Right atrium auricular region (tissue), 2 donors: ENCODE measurements at places on chromosomes 11 and 22. TPM values are rescaled to one million over a fixed set of nuclear protein-coding genes. Genes with fewer than 3 reads are reported as not detected.

DNA sequence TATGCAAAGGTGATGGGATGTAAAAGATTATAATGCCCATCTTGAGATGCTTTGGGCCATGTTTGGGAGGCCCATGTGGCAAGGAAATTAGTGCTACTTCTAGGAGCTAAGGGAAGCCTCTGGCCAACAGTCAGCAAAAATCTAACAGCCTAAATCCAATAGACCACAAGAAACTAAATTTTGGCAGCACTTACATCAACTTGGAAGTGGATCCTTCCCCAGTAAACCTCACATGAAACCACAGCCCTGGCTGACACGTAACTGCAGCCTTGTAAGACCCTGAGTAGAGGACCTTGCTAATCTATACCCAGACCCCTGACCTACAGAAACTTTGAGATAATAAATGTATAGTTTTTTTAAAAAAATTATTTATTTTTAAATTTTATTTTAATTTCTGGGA lies 13.1 kb upstream of the GRK3 start:
- no peak for DNase-seq

- DNase-seq = no peak
Measured at GRCh38 chr22:33209930-33210784, 152.0 kb upstream of the SYN3 start.

MISFA gene
- total RNA-seq = 8.3 TPM

DNA sequence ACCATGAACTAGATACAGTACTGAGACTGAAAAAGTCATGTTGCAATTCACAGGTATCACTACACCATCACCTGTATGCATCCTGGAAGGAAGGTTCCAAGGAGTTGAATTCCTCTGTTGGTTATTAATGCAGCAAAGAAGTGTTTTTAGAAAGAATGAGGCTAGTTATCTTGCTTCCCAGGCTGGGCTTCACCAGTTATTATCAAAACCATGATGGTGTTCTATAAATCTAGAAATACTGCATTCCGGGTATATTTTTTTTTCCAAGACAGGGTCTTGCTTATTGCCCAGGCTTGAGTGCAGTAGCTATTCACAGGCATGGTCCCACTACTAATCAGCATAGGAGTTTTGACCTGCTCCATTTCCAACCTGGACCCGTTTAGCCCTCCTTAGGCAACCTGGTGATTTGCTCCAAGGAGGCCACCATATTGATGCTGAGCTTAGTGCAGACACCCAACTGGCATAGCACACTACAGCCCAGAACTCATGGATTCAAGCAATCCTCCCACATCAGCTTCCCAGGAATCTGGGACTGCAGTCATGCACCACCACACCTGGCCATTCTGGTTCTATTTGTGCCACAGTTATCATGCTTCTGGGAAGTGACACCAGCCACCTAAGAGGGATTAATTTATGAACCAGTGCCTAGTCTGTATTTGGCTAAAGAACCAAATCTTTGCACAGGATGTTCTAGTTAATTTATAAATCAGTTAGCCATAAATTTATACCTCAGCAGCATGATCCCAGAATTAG lies 1.6 kb upstream of the MPEG1 start:
- DNase-seq = no peak

DNA sequence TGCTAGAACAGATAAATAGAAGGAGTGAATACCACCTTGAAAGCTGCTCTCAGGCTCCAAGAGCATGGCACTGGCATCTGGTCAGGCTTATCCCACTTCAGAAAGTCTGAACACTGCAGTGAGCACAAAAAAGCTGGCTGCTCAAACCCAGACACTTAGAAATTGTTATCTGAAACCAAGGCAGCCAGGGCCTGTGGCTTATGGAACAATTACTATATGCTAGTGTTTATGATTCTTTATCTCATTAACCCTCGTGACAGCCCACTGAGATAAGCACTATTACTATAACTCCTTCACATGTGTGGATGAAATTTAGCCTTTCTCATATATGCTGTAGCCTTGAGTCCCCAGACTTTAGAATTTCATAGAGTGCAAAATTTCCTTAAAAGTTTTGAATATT lies 400.2 kb downstream of the RAB38 start:
- DNase-seq = no peak

CNTN5 gene
- total RNA-seq = not detected

RBM4B gene
- total RNA-seq = 9.7 TPM

- DNase-seq = no peak
Measured at GRCh38 chr11:128576555-128576954, 10.8 kb downstream of the ETS1 start.

DNA sequence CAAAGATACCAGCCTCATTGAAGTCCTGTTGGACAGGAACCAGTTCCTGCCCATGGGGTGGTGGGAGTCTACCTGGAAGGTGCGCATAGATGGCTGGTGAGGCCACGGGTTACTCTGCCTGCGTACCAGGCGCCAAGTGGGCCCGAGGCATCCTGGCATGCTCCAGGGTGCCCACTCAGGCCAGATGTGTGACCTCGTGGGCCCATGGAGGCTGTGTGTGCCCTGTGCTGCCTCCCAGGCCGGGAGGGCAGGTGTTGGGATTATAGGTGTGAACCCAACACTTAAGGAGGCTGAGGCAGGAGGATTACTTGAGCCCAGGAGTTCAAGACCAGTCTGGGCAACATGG lies 23.1 kb downstream of the TANGO2 start:
- DNase-seq = no peak

DNA sequence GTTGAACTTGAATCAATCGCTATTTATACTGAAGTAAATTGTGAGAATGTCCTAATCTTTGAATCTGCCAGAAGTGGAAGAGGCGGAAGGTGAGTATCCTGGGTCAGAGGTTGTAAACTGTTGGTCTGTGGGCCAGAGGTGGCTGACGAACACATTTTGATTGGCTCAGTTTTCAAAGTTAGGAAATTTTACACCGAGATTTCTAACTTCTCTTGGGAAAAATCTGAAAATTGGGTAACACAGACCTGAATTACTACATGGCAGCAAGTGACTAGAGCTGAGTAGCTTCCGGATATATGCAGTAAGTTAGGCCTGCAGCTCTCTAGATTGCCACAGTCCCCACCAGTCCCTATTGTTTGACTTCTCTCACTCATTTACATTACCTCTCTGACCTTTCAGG lies 56.8 kb upstream of the ALKBH3 start:
- DNase-seq = no peak

APLP2 gene
- total RNA-seq = 454 TPM

DNA sequence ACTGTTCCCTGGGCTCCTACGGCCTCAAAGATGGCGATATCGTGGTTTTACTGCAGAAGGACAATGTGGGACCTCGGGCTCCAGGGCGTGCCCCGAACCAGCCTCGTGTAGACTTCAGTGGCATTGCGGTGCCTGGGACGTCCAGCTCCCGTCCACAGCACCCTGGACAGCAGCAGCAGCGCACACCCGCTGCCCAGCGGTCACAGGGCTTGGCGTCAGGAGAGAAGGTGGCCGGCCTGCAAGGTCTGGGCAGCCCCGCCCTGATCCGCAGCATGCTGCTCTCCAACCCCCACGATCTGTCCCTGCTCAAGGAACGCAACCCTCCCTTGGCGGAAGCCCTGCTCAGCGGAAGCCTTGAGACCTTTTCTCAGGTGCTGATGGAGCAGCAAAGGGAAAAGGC lies 555 bp downstream of the DDI1 start:
- no peak for DNase-seq

DNA sequence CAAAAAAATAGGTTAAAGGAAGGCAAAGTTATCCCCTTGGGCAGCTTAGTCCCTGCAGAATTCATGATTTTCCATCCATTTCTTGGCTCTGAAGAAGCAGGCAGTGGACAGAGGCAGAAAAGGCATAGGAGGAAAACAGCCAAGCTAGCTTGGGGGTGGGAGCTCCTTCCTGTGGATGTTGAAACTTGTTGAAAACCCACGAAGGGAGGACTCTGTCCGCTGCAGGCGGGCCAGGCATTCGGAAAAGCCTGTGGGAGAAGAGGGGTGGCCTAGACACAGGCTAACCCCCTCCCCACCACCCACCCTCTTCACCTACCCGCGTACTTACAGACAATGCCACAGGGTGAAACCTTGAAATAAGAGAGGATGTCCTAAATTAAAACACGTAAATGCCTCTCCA lies 72.1 kb downstream of the C22orf31 start:
- no peak for DNase-seq

TSGA10IP gene
- total RNA-seq = not detected

P2RY2 gene
- 9.5 TPM for total RNA-seq

- DNase-seq = no peak
Measured at GRCh38 chr22:20526628-20527355, 19.4 kb downstream of the MED15 start.

GRCh38 chr11:126279191-126279590 lies 3.7 kb upstream of the TIRAP start:
- DNase-seq = no peak

LRRC32 gene
- 56.0 TPM for total RNA-seq

- DNase-seq = peak; percentile 75
Measured at GRCh38 chr11:6498121-6498520, 1.0 kb downstream of the DNHD1 start.

KBTBD4 gene
- total RNA-seq = 11.7 TPM

SHANK3 gene
- total RNA-seq = 8.2 TPM

DSCAML1 gene
- 0.67 TPM for total RNA-seq

DNA sequence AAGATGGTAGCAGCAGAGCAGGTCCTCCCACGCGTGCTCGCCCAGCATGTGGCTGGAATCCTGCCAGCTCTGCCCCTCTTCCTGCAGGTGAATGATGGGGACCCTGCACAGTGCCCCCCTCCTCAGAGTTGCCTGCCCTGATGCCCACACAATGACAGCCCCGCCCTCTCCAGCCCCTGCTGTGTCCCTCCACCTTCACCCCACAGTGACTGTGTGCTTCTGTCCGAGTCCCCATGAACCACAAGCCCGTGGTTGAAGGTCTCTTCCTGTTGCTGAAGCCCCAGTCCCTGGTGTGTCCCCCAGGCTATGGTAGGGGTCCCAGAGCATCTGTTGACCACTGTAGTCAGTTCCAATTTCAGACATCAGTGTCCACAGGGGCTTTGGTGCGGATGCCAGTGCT lies 71.0 kb downstream of the BRD1 start:
- DNase-seq = peak; percentile 40

KCNQ1OT1 gene
- total RNA-seq = 0.37 TPM

ENTHD1 gene
- total RNA-seq = not detected

DNA sequence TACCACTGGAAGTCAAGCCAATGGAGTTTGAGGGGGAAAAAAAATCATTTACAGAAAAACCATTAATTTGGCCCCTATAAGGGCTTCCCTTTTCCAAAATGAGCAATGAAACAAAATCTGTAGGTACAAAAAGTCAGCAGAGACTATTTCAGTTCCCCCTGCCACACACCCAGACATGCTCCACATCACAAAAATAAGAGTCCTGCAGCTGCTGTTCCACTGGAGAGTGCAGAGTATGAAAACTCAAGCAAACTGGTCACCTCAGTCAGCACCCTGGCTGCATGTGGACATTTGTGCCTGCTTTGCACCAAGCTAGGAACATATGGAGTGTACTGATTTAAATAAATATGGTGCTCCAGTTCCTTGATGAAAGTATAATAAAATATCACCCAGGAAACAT lies 15.1 kb downstream of the POU2AF1 start:
- DNase-seq = no peak

- DNase-seq = no peak
Measured at GRCh38 chr11:64314146-64314804, 3.1 kb downstream of the TRMT112 start.

DRICH1 gene
- total RNA-seq = not detected

DNA sequence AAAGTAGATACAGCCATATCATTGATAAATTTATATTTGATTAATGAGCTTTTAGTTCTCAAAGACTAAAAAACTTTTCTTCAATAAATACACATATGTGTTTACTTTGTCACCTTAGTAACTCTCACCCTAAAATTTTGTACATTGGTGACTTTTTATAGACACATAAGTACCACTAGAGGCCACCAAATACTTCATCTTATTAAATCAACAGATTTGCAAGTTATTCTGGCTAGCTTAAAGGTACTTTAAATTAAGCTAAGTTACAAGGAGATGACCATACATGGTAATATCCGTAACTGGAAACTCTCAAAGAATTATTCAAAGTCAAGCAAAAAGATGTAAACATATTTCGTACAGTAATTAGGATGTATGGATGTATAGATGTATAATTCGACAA lies 112.2 kb downstream of the SBF2 start:
- DNase-seq = no peak

DNA sequence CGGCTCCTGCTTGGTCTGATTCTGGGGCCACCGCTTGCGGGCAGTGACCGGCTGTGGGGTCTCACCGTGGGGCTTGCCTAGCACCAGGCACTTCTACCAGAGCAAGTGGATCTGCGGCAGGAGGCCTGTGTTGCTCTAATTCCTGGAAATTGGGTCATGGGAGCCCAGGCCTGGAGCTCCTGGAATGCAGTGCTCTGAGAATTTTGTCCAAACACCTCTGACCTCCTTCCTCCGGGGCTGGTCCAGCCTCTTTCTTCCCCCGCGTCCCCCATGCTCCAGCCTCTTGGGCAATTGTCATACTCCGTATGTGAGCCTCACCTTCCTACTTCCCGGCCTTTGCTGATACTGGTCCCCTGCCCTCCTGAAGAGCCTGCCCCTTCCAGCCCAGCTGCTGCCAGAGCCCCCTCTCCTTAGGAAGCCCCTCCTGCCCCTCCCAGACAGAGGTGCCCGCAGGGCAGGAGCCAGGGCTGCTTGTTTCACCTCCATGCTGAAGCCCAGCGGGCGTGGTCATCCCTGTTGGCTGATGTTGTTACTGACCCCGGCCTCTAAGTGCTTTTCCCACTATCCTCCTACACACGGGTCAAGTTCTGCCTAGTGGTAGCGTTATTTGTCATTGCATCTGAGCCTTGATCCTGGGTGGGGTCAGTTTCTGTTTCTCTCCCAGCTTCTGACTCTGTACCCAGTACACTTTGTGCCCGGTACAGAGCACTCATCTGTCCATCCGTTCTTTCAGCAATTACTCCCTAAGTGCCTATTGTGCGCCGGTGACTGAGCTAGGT lies 9.6 kb downstream of the MGAT3 start:
- no peak for DNase-seq

NRXN2 gene
- 0.85 TPM for total RNA-seq

DNA sequence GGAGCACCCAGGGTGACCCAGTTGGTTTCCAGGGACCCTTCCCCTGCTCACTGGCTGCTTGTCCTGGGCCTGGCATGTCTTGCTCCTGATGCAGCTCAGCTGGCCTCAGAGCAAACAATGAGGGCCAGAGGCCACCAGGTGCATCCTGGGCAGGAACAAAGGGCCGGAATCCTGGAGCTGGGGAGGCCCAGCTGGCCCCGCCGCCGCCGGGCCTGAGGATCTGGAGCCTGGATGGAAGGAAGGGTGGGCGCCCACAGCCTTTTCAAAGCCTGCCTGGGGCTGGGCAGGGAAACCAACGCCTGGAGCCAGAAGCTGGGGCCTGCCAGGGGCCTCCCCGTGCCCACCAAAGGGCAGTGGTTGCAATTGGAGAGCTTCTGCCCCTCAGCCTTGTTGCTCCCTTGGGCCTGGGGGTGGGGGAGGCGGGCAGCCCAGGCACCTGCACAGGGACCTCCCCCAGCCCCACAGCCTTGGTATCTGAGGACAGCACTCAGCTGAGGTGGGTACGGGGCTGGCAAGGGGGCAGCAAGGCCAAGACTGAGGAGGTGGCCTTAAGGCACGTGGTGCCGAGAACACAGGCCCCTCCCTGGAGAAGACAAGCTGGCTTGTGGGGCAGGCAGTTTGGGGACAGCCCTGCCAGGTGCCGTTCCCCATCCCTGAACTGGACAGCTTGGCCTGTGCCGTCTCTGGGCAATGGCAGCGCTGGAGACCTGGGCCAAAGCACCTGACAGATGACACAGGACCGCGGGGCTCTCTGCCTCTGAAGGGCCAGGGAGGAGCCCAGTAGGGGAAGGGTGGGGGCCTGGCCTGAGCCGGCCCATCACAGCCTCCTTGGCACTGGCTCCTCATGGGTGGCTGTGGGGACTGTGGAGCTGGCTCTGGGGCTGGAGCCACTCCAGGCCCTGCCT lies 7.1 kb upstream of the ADORA2A start:
- DNase-seq = no peak

LIF gene
- 8.9 TPM for total RNA-seq

- no peak for DNase-seq
Measured at GRCh38 chr11:1767399-1768140, 3.8 kb upstream of the CTSD start.
